ENCODE measurements at places on chromosomes 12 and 14.

DNA sequence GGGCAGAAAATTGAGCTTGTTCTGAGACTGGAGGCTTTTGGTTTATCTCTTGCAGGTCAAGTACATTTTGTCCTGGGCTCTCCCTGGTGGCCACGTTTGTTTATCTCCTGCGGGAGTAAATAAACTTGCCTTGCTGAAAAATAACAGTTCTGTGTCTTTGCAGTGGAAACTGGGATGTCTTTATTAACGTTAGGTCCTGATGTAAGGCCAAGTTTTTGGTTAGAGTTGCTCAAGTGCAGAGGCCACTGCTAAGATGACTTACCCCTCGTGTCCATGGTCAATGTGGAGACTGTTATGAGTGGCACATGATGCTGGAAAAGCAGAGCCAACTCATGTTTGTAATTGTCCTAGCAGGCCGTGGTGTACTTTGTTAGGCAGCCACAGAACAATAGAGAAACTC lies 3.8 kb downstream of the PTPN11 start:
- no peak for DNase-seq

GRCh38 chr12:93011100-93011499 lies 82.0 kb upstream of the EEA1 start:
- DNase-seq, result no peak

- no peak for DNase-seq
These were observed 109.3 kb downstream of the ETV6 start for GRCh38 chr12:11758510-11759493.

DNA sequence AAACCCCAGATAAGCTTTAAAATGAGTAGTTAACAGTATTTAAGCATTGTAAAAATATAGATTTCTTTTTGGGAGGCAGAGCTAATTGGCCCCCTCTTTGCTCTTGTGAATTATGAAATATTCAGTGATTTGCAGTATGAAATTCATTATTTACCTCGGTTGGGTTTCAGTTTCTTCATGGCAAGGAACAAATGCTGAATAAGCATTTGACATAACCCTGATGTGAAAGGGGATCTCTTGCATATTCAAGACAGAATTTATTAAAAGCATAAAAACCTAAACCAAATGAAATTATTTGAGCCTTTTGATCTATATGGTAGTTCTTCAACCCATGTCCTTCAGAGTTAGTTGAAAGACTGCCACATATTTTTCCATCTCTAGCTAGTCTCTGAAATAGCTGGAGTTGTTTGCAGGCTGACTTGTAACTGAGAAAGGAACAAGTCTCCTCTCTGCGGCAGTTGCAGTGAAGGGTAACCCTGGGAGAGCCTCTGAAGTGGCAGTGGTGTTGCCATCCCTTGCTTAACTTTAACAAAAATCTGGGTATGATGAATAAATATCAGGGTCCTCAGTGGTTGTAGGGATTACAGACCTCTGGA lies 690 bp downstream of the AKAP6 start:
- DNase-seq, result peak; percentile 17

DNA sequence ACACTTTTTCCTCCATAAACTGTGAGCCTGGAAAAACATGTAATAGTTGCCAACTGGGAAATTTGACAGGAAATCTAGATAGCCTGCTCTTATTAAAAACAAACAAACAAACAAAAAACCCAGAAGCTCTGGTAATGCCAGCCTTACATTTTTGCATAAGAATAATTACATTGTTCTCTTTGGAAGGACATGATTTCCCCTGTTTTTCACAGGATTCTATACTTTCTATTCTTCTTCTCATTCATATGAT lies 137.9 kb downstream of the AEBP2 start:
- no peak for DNase-seq

DNA sequence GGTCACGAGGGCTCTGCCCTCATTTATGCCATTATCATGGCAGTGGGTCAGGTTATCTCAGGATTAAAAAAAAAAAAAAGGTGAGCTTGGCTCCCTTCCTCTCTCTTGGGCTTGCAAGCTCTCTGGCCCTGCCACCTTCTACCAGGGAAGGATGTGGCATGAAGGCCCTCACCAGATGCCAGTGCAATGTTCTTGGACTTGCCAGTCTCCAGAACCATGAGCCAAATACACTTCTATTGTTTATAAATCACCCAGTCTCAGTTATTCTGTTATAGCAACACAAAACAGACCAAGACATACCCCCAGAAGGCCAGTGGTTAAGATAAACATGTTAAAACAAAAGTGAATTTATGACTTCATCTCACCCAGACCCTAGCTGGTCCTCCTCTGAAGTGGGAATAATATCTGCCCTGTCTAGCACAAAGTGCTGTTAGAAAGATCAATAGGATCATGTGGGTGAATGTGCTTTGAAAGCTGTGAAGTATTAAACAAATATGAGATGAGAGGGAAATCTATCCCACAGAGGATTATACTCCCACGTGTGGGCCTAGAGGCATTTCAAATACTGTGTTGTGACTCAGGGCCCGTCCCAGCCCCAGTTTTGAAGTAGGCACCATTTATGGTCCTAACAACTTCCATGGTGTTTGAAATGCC lies 88.6 kb downstream of the NINJ2 start:
- no peak for DNase-seq

GRCh38 chr12:128994856-128995255 lies 141.6 kb downstream of the GLT1D1 start:
- DNase-seq, result no peak

GRCh38 chr12:105860561-105861207 lies 278.1 kb downstream of the NUAK1 start:
- no peak for DNase-seq

DNA sequence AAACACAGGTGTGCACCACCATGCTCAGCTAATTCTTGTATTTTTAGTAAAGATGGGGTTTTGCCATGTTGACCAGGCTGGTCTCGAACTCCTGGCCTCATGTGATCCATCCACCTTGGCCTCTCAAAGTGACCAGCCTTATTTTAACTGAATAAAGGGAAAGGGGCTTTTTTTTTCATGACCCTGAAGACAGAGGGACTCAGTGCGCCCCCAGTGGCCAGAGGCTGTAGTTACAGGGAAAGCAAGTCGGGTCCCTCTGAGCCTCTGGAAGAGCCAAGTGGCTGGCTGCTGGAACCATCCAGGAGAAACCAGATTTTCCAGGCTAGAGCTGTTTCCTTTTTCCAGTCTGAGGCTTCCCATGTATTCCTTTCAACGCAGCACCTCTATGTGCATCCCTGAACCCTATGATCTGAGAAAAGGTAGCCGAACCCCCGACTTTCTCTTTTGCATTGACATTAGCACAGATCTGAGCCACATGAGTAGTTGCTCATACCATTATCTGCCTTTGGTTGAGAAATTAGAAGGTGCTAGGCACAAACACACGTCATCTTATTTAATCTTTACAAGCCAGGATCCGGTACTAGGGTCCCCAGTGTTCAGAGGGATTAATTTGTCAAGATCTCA lies 342.7 kb downstream of the CACNA1C start:
- DNase-seq, result no peak

GRCh38 chr12:14993537-14994266 lies 20.9 kb downstream of the PDE6H start:
- DNase-seq, result no peak

DNA sequence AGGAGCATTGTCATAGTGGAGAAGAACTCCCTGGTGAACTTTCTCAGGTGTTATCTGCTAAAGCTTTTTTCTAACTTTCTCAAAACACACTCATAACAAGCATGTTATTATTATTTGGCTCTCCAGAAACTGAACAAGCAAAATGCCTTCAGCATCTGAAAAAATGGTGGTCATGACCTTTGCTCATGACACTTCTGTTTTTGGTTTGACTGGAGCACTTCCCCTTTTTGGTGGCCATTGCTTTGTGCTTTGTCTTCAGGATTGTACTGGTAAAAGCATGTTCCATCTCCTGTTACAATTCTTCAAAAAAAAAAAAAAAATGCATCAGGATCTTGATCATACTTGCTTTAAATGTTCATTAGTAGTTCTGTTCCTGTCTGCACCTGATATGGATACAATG lies 1241.6 kb upstream of the USP15 start:
- no peak for DNase-seq

- DNase-seq, result peak; percentile 82
These were observed 44.2 kb upstream of the TSPAN9 start for GRCh38 chr12:3032770-3033538.

GRCh38 chr12:28129031-28129430 lies 61.2 kb upstream of the CCDC91 start:
- no peak for DNase-seq

DNA sequence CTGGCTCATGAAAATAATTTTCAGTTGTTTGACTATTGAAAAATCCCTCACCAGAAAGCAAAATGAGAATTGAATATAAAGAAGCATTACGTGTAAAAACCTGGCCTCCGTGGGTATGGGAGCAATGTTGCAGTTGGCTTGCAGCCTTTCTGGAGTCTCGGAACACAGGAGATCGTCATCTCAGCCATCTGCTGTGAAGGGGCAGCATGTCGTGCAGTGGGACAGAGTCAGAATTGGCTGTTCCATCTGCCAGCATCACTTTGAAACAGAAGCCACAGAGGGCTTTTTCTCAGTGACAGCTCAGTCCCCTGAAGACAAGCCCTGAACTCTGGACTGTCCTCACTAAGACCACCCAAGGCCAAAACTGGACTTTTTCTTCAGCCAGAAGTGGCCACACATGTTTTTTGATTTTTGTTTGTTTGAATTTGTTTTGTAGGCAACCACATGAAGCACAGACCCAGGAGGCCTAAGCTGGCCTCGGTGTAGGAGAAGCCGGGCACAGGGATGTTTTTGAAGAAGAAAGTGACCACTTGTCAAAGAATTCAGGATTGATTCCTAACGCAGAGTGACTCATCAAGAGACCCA lies 170.8 kb upstream of the DYRK2 start:
- no peak for DNase-seq

DNA sequence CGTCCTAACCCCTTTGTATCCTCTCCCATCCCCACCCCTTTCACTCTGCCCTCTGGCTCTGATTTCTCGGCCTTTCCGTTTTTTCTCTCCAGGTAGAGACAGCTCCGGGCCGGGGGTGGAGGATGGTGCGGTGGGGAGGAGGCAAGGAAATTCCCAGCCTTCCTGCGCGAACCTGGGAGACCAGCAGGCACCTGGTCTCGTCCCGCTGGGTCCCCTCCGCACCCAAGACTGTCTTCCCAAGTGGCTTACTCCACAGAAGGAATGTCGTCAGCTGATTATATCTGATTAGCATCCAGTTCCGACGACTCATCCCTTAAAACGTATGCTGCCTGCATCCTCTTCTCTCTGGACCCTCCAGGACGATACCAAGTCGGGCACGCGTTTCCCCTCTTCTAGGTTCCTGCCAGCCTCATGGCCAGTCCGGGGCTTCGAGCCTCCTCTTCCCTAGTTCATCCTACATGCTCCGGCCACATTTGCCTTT lies 42.2 kb upstream of the CAPRIN2 start:
- no peak for DNase-seq

GRCh38 chr12:124462750-124463149 lies 104.7 kb downstream of the NCOR2 start:
- peak; percentile 16 for DNase-seq

DNA sequence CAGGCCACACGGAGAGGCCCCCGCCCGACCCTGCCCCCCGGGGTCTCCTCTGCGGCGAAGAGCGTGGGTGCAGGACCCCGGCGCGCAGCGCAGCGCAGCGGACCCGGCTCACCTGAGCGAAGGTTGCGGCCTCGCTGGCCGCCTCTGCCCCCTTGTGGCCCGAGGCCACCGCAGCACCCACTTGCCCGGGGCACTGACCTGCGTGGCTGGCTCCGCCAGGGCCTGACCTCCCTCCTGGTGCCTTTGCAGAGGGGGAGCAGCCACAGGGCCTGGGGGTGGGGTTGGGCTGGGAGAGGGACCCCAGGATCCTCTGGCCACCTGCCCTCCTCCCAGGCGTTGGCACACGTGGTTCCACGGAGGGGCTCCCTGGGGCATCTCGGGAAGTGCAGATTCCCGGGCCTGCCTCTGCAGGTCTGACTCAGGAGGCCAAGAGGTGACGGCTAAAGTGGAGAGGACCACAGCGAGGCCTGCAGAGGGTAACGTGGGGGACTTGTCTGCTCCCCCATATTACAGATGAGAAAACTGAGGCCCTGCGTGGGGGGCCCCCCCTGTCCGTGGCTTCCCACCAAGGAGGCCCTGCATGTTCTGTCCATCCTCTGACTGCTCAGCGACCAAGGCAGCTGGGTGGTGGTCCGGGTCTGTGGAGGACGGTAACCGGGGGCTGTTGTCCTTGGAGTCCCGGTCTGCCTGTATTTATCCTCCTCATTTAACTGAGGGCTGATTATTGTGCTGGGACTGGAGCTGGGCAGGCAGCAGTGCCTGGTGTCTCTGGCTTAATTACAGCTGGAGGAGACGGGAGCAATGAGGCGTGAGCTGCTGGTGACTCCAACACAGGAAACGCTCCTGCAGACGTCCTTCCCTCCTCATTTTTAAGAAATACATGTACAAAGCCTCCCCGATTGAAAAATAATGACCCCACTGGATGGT lies 67.9 kb upstream of the BEGAIN start:
- no peak for DNase-seq

GRCh38 chr14:89022274-89022673 lies 197.8 kb downstream of the TTC8 start:
- no peak for DNase-seq

- DNase-seq, result no peak
These were observed 8.4 kb upstream of the PGF start for GRCh38 chr14:74963705-74964271.

GRCh38 chr14:73333031-73333430 lies 95.7 kb downstream of the PAPLN start:
- no peak for DNase-seq

DNA sequence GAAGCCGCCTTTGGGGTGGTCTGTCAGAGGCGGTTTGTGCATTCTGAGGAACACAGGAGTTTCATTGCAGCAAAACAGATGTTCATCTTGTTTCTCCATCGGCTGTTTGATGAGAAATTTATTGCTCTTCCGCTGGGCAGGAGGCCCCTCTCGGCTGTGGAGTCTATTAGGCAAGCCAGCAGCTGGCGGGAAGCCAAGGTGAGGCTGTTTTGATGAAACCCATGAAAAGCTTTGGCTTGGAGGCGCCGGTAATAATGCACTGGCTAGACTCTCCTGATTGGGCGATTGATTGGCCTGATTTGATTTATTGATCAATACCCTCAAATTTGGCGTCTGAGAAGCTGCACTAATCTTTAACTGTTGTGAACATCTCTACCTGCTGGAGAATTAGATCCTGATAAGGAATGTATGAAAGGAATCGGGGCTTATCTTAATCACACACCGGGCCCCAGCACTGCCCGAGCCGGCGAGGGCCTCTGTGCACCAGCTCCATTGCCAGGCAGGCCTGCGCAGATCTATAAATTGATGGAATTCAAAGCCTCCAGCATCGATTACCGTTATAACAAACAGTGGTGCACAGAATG lies 187.7 kb downstream of the PHETA1 start:
- peak; percentile 92 for DNase-seq

DNA sequence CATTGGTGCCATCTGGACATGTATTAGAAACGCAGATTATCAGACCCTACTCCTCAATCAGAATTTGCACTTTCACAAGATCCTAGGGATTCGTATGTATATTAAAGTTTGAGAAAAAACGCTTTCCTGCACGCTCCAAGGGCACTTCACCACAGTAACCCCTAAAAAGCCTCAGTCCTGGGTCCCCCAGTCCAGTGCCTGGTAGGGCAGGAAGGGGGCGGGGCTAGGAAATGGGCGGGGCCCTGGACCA lies 369 bp downstream of the DEPDC4 start:
- DNase-seq, result no peak

- no peak for DNase-seq
These were observed 1.2 kb downstream of the ATP6V0A2 start for GRCh38 chr12:123713398-123713797.

GRCh38 chr12:12441843-12442461 lies 85.1 kb downstream of the BORCS5 start:
- no peak for DNase-seq

- DNase-seq, result peak; percentile 97
These were observed 33.6 kb downstream of the CMKLR1 start for GRCh38 chr12:108305520-108305919.

All from posterior cingulate gyrus (tissue), 11 donors.